AG08396 (cell line): ENCODE measurements at places on chromosomes 11 and 22.

DNA sequence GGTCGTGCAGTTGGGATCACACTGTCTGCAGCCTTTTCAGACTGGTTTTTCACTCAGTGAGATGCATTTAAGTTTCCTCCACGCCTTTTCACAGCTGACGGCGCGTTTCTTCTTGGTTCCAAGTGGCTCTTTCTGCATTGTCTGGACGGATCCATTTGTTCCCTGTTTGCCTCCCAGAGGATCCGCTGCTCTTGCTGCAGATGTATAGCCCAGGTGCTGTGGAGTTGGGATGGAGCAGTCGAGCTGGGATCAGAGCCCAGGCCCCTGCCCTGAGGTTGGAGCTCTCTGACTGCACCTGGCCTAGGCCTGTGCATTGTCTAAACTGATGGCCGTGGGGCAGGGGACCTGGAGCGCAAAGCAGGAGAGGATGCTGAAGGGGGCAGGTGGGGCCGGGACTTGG, 51.6 kb downstream of the PARVB start:
- DNase-seq = no peak

DNA sequence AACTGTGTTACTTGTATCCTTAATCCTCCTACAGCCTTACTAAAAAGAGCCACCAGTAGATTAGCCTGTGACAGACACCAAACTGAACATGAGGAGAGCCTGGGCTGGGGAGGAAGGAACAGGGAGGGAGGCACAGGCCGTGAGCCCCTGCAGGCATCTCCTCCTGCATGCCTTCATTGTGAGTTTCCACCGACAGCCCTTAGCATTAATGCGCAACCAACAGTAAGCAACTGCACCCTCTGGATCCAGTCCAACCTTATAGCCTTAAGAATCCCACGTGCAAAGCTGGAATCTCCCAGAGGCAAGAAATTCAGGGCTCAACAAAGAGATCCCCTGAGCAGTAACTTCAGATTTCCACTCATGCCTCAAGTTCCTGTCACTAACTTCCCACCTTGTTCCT, 84.6 kb downstream of the ETS1 start:
- no peak for DNase-seq

DNA sequence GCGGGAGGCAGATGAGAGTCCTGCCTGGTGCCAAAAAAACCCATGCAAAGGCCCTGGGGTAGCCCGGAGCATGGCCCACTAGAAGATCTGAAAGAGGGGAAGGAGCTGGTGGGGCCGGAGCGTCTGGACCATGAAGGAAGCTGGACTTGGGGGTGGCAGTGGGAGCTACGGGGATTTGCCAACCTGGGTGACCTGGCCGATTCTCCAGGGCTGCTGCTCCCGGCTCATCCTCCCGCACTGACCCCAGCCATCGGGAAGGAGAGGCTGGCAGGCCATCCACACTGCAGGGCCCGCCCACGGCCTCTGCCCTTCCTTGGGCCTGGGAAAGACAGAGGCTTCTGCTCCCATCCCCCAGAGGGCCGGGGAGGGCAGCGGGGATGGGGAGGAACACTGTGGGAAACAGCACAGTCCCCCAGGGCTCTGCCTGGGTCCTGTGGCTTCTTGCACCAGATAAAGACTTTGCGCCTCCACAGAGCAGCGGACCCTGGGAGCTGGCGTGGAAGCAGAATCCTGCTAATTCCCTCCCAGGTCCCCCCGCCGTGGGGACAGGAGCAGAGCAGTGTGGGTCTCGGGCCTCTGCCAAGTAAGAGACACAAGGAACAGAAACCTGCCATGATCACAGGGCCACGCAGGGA, 87.1 kb upstream of the LINC01488 start:
- DNase-seq = no peak

DNA sequence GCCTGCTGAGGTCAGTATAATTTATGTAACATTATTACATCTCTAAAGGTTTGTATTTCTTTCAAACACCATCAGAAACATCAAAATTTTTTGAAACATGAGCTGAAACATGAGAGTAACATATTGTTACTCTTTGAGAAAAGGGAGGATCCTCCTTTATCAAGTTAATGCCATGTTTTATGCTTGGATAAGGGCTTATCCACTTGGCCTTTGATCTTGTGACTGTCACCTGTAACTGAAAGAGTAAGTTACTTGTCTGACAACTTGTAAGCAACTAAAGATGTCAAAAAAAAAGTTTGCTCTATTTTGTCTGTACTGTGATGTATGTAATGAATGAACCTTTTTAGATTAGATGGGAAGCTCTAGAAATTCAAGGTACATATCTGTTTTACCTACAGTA, 59.6 kb downstream of the FAR1 start:
- DNase-seq = no peak

- DNase-seq = no peak
Observed at GRCh38 chr11:123082977-123083376, 21.0 kb upstream of the HSPA8 start.

DNA sequence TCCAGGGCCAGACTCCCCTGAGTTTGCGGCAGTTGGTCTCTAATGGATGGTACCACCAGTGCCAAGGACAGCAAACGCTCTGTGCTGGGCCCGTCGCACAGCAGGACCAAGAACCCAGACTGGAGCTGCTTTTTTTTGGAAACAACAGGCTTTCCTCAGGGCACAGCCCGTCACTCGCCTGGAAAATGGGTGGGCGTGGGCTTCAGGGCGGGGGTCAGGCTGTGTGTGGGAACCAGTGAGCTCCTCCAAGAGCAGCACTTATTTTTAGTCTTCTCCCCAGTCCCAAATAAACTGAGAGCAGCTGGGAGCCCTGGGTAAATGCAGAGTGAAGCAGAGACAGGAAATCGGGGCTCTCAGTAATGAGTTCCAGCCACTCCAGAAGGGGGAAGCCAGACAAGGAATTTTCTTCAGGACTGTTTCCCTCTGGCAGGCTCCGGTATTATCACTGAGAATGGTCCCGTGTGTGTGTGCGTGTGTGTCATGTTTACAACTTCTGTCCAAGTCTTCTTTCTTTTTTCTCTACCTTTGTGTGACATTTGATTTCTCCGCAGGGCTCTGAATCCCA, 63.0 kb downstream of the PPFIBP2 start:
- no peak for DNase-seq

DNA sequence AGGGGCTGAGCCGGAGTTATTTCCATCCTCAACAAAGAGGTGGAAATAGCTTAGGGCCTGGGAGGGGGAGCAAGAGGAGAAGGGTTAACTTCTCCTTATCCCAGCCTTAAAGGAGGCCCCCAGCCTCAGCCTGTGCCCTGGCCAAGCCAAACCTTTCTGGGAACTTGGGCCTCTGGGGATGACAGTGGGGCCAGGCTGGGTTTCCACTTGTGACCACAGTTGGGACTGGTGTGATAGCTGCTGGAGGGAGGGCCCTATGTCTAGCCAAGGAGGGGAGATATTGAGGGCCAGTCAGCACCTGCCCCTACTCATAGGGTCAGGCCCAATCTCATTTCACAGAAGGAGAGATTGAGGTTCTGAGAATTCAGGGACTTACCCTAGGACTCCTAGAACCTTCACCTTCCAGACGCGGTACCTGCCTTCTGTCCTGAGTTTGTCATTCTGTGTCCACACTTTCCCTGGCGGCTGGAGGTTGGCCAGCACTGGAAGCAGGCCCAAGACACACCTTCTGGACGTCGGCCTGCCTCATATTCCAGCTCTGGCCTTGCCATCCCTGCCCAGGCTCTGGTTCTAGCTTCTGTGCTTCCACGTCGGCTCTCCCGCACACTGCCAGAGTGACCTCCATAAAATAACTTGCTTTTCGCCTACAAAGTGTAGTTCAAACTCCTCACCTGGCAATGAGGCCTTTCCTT, 3.1 kb downstream of the RELT start:
- no peak for DNase-seq

DNA sequence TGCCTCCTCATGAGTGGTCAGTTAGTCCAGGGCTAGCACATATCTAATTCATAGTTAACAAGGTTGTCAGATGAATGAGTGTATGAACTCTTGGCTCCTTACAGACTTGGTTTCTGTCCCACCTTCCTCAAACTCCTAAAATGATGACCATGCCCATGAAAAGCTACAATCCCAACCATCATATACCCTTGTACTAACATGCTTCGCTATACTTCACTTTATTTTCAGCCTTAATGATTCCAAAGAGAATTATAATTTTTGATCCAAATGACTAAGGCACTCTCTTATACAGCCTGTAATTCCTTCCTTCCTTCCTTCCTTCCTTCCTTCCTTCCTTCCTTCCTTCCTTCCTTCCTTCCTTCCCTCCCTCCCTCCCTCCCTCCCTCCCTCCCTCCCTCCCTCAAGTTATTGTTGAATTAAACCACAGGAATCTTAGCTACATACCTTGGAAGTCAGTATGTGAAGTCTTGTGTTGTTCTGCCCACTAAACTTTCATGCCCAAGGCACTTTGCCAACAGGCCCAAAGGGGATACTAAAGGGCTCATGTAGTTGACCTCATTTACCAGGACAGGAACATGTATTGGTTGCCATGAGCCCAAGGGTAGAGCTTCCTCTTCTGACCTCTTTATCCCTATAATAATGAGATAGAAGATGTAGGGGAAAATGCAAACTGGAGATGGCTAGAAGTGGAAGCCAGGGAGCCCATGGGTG, 37.4 kb downstream of the CALCA start:
- DNase-seq = no peak
